ENCODE measurements at places on chromosomes 16 and 17.
A peak's percentile ranks its signal among the peaks of the same experiment; 100 is the strongest.

DNA sequence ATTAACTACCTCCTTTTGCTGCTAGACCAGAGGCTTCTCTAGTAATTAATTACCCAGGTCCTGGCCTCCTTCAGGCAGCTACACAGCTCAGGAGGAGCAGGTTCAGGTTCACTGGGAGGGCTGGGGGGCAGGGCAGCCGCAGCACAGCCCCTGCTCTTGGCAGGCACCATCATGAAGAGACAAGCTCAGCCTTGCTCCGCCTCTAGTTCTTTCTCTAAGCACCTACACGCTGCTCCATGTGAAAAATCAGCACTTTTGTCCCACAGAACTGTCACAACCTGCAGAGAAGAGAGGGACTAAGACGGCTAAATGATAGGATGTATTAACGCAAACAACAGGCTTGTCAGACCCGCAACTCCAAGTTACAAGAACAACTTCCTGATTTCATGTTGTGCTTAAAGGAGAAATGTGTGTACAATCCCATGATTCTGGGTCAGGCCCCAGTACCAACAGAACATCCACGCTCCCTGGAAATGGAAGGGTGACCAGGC lies 53.4 kb downstream of the GRB2 start:
- DNase-seq: no peak

DNA sequence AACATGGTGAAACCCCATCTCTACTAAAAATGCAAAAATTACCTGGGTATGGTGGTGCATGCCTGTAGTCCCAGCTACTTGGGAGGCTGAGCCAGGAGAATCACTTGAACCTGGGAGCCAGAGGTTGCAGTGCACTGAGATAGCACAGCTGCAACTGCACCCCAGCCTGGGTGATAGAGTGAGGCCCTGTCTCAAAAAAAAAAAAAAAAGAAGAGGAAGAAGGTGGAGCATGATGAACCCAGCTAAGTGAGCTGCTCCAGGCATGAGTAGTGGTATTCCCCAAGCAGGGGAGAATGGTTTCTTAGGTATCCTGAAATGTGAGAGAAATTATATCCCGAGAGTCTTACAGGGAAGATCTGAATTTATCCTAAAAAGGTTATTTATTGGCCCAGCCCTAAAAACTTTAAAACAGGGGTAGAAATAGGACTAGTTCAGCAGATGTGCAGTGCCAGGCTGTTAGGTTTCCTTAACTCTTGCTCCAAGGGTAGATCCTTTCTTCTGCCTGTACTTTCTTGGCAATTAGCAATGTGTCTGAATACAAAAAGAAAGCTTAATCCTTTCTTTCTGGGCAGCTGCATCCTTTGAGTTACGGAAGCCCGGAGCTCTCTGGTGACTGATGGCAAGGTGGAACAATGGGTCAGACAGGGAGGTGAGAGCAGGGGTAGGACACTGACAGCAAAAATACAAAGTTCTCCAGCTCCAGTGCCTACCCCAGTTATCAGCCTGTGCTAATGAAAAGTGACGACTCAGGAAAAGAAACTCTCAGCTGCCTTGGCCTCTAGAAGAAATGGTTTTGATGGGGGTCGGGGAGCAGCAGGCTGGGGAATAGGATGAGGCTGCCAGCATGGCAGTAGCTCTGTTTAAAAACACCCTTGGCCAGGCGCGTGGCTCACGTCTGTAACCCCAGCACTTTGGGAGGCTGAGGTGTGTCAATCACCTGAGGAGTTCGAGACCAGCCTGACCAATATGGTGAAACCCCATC lies 36.5 kb upstream of the TOB1 start:
- no peak for DNase-seq

DNA sequence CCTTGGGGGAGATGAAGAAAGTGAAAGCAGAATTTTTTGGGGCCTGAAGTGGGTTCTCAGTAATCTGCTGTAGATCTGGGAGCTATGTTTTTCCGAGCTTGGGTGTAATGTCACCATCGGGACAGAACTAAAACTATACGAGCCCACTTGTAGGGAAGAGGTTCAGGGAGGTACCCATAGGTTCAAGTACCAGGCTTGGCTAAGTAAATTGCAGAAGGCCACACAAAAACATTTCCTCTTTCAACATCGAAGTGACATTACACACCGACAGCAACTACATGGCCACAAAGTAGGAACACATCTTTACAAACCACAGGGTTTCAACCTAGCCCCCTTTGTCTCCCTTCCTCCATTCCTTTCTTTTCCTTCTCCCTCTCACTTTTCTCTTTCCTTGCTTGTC lies 10.2 kb upstream of the ASIC2 start:
- no peak for DNase-seq

DNA sequence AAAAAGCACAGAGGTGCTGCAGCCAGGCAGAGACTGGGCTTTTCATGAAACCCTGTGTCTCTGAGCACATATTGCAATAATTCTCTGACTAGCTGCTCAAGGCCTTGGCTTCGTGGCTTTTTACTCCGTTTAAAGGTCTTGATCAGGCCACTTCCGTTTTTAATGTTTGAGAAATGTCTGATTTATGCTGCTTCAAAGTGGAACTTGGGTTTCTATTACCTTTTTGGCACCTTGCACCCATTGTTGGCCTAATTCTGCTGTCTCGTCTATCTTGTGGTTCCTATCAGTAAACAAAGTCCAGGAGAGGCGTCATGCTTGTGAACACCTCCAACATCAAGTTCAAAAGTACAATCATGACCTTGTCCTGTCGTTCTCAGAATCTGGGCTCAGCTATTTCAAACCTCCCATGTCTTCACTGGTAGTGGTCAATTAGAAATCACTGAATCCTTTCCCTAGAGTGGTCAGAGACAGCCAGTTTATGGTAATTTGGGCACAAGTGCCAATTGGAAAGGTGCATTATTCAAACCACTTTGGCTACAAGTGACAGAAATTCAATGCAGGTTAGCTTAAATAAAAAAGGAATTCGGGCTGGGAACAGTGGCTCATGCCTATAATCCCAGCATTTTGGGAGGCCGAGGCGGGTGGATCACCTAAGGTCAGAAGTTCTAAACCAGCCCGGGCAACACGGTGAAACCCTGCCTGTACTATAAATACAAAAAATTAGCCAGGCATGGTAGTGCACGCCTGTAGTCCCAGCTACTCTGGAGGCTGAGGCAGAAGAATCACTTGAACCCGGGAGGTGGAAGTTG lies 33.3 kb upstream of the METTL9 start:
- DNase-seq: peak; percentile 16

- DNase-seq: no peak
Measured at GRCh38 chr16:5851393-5851982, 753.9 kb upstream of the EEF2KMT start.

DNA sequence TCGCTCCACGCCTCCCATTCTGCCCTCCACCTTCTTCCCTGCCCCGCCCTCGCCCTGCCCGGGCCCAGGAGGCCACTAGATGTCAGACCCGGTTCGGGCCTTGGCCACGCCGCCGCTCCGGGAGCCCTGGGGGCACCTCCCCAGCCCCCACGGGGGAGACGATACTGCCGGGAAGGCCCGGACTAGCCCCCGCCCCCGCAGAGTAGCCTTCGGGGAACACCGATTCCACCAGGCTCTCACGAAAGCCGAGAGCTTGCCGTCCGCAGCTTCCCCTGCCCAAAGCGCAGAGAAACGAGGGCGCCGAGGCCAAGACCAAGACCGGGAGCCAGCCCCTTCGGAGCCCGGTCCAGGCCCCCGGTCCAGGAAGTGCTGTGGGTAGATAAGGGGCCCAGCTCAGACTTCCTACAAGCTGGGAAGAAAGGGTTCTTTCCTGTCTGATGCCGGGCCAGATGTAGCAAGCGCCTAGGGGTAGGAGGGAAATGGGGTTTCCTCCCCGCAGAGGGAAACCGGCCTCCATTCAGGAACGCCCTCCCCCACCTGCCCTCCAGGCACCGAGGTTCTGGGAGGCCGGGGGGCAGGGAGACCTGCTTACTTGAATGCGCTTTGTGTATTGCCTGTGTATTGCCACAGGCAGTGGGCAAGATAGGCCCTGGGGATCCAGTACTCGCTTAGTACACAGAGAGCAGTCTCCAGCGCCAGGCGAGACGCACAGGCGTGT lies 806 bp upstream of the CYB561 start:
- peak; percentile 61 for DNase-seq

DNA sequence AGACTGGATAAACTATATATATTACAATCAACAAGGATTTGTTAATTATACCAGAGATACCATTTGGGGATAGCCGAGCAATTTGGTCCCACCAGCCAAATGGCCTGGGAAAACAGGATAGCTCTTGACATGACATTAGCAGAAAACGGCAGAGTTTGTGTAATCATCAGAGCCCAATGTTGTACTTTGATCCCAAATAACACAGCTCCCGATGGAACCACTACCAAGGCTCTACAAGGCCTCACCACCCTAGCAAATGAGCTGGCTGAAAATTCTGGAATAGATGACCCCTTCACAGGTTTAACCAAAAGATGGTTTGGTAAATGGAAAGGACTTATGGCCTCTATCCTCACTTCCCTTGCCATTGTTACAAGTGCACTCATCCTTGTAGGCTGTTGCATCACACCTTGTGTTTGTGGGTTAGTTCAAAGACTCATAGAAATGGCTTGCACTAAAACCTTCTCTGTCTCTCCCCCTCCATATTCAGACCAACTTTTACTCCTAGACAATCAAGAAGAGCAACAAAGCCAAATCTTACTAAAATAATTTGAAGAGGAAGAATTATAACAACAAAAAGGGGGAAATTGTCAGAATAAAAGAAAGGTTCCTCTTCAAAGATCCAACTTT lies 9.5 kb downstream of the TXNL4B start:
- no peak for DNase-seq

DNA sequence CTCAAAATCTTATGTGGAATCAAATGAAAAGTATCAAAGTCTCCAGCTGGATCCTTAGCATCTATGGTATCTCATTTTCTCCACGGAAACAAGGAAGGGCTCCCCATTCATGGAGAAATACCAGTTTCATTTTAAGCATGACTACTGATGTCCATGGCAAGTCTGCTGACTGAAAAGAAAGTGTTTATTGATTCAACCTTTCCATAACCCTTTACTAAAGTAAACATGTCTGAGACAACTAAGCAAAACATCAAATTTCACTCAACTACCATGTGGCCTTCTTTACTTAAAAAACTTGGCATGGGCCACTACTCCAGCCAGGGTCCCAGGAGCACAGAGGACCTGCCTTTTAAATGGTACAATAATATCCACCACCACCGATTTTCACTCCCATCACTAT lies 928.0 kb upstream of the SOX9 start:
- DNase-seq: no peak

DNA sequence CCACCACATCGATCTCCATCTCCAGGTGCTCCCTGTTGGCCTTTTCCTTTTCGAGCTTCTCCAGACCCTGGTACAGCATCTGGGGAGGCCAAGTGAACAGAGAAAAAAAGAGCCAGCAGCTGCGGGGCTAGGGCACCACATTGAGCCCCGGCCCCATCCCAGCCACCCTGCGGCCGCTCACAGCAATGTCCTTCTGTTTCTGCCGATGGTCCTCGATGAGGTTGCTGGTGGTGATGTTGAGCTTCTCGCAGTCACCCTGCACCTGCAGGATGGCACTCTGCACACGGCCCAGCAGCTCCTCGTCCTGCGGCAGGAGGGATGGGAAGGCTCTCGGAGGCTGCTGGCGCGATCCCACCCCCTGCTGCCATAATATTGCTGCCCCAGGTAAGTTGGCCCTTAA lies 15.5 kb downstream of the UBALD2 start:
- DNase-seq: no peak

DNA sequence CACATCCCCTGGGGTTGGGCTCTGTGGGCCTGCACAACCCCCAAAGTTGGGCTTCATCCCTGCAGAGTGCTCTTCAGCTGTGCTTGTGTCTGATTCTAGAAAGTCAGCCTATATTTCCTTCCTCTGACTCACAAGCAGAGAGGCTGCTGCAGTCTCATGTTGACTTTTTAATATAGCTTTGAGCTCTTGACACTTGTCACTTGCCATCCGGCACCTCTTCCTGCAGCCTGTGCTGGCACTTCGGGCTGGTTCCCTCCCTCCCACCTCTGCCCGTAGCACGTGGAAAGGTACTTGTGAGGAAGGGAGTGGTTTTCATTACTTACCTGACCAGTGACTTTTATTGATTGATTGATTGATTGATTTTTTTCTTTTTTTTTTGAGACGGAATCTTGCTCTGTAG lies 19.0 kb upstream of the JPT2 start:
- no peak for DNase-seq

DNA sequence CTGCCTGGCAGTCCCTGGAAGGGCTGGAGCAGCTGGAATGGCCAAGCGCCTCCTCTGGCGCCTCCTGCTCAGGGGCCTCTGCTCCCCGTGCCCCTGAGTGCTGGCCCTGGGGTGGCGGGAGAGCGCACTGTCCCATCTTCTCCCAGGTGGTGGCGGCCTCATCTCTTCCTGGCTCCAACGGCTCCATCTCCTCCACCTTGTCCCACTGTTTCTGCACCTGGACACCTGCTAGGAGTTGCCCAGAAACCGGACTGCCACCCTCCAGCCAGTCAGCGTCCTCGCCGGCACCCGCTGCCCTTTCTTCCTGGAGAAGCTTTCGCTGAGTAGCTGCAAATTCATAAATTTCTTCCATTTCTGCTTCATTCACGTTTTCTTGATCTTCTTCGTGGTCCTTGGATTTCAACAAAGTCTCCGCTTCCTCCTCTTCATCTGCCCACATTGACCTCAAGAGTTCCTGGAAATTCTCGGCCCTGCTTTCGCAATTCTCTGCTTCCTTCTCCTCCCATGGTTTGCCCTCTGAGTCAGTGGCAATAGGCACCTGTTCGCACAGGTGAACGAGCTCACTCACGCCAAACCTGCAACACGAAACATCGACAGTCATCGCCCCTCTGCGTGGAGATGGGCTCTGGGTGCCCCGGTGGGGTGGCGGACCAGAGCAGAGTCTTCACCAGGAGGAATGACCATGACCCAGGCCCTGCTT lies 13.7 kb upstream of the NLRC3 start:
- no peak for DNase-seq

DNA sequence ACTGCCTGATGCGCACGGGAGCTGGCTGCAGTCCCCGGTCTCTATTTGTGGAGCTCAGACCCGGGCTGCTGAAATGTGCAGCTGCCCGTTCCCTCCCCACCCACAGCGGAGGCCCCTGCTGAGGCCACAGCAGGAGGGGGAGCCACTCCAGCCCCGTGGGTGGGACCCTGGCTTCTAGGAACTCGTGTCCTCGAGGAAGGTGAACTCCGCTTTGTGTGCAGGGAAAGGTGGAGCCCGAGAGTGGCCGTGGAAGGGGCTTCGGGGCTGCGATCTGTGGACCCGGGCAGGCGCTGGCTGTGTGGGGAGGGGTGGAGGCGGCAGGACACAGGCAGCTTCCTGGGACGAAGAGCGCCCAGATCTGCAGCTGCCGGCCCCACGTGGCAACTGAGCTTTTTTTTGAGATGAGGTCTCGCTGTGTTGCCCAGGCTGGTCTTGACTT lies 2.9 kb downstream of the CCDC154 start:
- no peak for DNase-seq
